NCI-H1417 treated with DMSO at 0.1 percent for 48 hours (cell line): ENCODE measurements at places on chromosomes 1 and 21.

DNA sequence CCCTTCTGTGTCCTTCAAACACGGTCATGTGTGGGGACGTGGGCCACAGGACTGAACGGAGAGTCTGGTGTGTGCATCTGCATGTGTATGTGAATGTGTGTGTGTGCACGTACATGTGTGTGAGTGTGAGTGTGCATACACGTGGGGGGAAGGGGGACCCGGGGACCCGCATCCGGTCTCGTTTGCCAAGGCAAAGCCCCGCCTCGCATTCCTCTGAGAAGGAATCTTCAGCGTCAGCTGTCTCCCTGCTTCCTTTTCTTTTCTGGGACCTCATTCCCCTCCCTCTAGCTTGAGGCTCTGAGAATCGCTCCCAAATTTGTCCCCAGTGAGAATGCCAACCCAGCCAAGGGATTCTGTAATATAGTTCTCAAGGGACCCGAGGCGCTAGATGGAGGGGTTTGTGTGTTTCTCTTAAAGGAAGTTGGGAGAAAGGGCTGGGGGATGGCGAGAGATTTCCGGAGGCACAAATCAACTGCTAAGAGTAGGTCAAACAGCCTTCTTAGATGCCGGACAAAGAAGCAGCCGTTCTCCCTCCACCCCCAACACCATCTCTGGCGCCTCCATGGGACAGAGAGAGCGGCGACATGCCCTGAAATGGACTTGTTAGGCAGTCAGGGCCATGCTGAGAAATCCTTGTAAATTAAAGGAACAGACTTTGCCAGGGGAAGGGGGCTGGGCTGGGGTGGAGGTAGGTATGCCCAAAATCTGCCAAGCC lies 6.6 kb downstream of the IFFO2 start:
- DNase-seq, result no peak

GRCh38 chr1:24392982-24393650 lies 20.5 kb downstream of the STPG1 start:
- no peak for DNase-seq

- DNase-seq, result no peak
Observed at GRCh38 chr1:166384948-166385347, 218.1 kb upstream of the FAM78B start.

DNA sequence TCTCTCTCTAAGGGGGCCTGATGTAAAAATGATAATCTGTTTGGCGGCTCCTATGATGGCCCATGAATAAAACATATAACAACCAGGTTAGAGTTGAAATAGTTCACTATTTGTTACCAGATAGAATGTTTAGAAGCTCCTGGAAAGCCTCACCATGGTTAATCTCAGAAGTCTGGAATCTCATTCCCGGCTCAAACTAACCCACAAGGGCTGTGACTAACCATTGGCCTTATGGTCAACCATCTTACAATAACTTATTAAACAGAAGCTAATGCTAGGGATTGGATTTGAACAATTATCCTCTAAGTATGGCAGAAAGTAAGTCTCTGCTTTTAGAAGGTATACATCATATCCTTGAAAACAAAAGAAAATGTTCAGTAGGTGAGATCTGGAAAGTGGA lies 134.1 kb upstream of the ADGRL2 start:
- DNase-seq, result no peak

DNA sequence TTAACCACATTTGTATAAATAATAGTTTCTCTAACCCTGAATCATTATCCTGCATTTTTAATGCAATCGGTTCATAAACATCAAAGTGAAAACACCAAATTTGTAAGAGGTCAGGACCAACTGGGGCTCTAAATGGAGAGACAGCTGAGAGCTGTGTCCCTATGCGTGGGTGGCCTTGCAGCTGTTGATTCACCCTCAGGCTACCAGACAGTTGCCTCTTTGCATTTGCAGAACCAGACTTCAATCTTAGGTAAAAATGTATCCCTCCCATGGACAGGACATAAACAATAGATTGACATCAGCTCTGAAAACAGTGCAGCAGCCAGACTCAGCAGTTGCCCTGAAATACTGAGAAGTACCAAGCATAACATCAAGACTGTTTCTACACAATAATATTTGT lies 8.8 kb upstream of the TGFB2 start:
- peak; percentile 63 for DNase-seq

DNA sequence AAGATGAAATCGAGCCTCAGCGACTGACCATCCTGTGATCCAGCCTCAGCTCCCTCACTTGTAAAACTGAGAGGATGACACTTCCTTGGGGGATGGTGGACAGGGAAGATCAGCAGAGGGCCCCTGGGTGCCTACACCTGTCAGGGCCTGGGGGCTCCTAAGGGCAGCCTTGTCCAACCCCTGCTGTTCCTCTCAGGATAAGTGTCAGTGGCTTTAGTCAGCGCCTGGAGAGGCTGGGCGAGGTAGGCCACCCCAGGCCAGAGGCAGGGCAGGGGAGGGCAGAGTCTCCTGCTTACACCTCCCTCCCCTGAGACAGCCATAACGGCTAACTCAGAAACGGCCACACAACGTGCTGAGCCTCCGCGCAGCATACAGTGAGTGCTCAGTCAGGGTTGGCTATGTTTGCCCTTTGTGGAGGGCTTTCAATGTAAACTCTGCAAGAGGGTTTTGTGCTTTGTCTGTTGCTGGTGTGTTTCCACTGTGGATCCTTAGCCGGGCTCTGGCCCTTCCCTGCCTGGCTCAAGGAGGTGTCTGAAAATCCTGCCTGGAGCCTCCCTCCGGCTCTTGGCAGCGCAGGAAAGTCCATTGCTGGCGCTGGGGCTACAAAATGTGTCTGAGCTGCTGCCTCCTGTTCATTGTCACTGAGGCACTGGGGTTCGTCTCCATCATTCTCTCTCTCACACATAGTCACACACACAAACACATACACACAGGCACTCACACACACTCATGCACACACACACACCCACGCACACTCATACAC lies 588.4 kb downstream of the PTPRU start:
- DNase-seq, result no peak

- no peak for DNase-seq
Observed at GRCh38 chr1:8238141-8239038, 79.5 kb upstream of the SLC45A1 start.

GRCh38 chr1:235649368-235650163 lies at the start of gene GNG4:
Gene GNG4, minus strand, starts transcription at chr1:235649784. Its CDS starts 65,946 bp downstream, at chr1:235583838.
- no peak for DNase-seq

GRCh38 chr1:30191154-30191702 lies 532.2 kb downstream of the MATN1 start:
- no peak for DNase-seq

DNA sequence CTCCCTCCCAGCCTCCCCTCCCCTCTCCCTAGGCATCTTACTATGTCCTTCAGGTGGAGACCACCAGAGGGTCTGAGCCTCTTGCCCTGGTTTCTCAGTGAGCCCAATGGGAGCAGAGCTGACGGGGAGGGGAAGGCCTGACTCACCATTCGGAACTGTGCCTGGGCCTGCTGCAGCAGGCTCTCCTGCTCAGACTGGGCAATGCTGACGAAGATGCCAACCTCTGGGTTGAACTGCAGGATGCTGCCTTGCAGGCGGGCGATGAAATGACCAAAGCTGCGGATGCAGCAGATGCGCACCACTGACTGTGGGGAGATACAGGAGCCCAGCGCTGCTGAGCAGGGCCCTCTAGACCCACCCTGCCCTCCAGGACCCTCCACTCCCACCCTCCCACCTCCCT lies 11.0 kb upstream of the PAQR6 start:
- DNase-seq, result no peak

DNA sequence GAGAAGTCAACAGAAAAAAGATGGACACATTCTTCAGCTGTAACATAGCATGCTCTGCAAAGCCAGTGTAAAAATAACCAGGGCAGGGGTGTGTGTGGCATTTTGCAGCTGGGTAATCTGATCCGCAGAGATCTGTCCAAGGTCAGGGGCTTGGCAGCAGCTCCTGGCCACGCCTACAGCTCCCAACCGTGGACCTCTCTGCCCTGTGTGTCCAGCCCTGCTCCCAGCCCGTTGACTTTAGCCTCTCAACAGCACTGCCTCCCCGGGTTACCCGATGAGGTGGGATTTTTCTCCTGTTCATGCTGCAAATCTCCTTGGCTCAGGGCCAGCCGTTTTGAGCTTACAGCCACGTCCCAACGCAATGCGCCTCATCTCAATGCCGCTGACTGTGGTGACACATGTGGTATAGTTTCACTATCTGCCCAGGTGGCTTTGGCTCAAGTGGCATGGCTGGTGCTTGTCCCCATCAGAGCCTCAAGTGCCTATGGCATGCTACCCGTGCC lies 68.1 kb downstream of the VWA5B1 start:
- DNase-seq, result no peak

DNA sequence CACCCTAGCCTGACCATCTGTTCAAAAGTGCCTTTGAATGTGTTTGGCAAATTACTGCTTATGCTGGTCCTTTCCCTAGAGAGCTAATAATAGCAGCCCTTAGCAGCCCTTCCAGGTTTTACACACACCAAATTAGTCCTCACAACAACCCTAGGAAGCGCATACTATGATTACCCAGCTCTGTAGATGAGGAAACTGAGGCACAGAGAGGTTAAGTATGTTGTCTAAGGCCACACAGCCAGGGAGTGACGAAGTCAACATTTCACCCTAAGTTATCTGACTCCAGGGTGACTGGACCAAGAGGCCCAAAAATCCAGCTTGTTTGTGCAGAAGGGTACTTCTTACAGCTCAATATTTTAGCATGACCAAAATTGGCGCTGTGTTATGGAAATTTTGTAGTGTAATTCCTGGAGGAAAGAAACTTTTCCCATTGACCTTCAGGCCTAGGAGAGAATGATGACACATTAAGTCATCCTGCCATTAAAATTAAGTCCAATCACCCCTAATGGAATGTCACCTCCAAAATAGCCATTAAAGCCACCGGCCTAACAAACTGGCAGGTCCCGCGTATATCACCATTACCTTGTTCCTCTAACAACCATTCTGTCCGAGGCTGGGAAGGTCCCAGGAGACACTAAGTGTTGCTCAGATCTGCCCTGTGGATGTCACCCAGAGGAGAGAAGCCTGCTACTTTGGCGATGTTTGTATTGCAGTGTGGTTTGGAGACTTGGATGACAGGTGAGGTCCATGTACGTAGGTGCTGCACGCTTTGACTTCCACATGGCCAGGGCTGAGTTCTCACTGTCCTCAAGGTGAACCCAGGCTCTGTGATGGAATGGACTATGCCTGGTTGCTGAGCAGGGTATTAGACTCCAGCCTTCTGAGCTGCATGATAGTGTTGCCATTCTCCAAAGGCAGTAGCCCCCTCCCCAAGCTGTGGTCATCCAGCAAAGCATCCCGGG lies 258.3 kb downstream of the TOMM20 start:
- no peak for DNase-seq

GRCh38 chr1:37153116-37154100 lies 119.1 kb upstream of the GRIK3 start:
- no peak for DNase-seq

- DNase-seq, result no peak
Observed at GRCh38 chr21:41242238-41242829, 74.3 kb upstream of the FAM3B start.

DNA sequence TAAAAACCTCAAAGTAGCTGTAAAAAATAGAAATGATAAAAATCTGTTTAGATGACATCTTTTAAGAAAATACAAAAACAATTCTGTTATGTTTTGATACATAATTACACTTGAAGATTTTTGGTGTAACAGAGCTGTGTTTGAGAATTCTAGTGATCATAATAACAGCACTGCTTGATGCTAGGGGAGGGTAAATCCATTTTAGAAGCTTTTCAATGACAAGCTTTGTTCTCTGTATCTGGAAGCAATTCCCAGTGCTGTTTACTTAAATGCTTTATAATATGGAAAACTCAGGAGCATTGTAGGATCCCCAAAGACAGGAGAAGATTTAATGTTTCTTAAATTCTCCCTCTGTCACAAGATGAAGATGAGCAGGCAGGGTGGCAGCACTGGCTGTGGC lies 359.3 kb downstream of the PDE4B start:
- DNase-seq, result no peak

DNA sequence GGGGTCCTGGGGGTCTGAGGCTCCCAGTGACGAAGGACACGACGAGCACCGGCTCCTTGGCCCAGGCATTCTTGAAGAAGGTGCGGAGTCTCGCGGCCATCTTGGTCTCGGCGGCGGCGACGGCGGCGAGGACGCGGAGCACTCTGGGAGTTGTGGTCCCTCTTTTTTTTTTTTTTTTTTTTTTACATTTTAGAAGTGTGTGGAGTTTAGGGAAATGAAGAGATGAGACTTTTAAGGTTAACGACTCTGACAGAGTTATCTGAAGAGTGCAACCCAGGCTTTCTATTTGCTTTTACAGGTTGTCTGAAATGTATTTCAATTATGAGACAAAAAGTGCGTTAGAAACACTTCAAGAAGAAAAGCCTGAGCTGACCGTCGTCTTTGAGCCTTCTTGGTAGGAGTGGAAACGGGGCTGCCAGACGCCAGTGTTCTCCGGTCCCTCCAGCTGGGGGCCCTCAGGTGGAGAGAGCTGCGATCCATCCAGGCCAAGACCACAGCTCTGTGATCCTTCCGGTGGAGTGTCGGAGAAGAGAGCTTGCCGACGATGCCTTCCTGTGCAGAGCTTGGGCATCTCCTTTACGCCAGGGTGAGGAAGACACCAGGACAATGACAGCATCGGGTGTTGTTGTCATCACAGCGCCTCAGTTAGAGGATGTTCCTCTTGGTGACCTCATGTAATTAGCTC lies 9.7 kb downstream of the OR2B11 start:
- DNase-seq, result no peak

- no peak for DNase-seq
Observed at GRCh38 chr1:76330991-76331603, 256.6 kb downstream of the ST6GALNAC3 start.

DNA sequence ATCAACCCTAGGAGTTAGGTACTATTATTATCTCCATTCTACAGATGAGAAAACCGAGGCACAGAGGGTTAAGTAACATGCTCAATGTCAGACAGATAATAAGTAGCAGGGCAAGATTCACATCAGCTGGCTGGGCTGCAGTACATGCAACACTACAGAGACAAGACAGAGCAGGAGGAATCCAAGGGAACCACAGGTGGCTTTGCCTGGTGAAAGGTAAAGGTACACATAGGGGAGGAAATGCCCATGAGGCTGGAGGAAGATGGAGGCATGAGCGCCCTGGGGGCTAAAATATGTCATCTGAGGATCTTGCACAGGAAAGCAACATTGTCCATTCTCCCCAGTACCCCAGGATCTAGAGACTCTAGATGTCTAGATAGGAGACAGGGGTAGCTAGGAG lies 8.4 kb downstream of the ZBTB21 start:
- DNase-seq, result no peak

GRCh38 chr1:52266507-52266906 lies 99.5 kb downstream of the CC2D1B start:
- no peak for DNase-seq

- DNase-seq, result peak; percentile 14
Observed at GRCh38 chr1:154574716-154575115, 7.1 kb downstream of the CHRNB2 start.

DNA sequence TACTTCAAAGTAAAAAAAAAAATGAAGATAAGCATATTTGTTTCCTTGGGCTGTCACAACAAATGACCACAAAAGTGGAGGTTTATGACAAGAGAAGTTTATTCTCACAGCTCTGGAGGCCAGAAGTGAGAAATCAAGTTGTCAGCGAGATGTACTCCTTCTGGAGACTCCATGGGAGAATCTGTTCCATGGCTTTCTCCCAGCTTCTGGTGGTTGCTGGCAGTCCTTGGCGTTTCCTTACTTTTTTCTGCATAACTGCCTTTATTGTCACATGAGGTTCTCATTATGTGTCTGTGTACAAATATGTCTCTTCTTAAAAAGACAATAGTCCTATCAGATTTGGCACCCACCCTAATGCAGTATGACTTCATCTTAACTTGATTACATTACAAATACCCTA lies 398.3 kb downstream of the KCNT2 start:
- no peak for DNase-seq

GRCh38 chr1:18145851-18146618 lies 38.4 kb downstream of the IGSF21 start:
- DNase-seq, result no peak

GRCh38 chr1:155759966-155760630 lies 71.2 kb downstream of the DAP3 start:
- no peak for DNase-seq
